ENCODE measurements at places on chromosomes 2 and 18. TPM values are rescaled to one million over a fixed set of nuclear protein-coding genes. Genes with fewer than 3 reads are reported as not detected.

DNA sequence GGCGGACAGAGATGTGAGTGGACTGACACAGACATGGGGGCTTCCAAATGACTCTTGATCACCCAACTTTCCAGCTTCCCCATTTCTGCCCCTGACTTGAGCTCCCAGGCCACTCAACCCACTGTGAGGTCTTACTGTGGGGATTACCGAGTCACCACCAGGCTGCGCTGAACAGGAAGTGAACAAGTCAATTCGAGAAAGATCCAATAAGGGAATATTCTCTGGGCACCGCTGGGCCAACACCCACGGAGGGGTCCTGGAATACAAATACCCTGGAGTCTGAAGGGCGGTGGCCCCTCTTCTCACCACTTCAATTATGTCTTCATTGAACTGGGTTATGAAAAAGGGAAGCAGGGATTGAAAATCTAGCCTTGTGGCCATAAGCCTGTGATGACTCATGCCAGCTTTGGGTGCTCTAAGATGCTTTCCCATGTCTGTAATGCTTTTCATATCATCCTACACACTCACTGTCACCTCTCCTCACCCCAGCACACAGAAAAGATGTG lies 37.7 kb downstream of the BCL11A start:
- no peak overlapping the region for H3K4me3 ChIP-seq
- no peak overlapping the region for H3K27ac ChIP-seq
- no peaks in the 10 kb centered on the region for H3K27me3 ChIP-seq

GRCh38 chr18:52090005-52090404 lies 250.0 kb upstream of the DCC start:
- H3K4me3 ChIP-seq, result no peak overlapping the region
- DNase-seq, result no peak
- no peaks in the 10 kb centered on the region for H3K36me3 ChIP-seq
- no peaks in the 10 kb centered on the region for H3K27me3 ChIP-seq

GRCh38 chr18:23969664-23970063 lies 44.9 kb upstream of the TTC39C start:
- no peaks in the 10 kb centered on the region for H3K27me3 ChIP-seq
- H3K4me3 ChIP-seq, result no peak overlapping the region
- H3K36me3 ChIP-seq, result no peaks in the 10 kb centered on the region
- H3K4me1 ChIP-seq, result no peaks in the 10 kb centered on the region
- no peak overlapping the region for H3K27ac ChIP-seq
- DNase-seq, result no peak

DNA sequence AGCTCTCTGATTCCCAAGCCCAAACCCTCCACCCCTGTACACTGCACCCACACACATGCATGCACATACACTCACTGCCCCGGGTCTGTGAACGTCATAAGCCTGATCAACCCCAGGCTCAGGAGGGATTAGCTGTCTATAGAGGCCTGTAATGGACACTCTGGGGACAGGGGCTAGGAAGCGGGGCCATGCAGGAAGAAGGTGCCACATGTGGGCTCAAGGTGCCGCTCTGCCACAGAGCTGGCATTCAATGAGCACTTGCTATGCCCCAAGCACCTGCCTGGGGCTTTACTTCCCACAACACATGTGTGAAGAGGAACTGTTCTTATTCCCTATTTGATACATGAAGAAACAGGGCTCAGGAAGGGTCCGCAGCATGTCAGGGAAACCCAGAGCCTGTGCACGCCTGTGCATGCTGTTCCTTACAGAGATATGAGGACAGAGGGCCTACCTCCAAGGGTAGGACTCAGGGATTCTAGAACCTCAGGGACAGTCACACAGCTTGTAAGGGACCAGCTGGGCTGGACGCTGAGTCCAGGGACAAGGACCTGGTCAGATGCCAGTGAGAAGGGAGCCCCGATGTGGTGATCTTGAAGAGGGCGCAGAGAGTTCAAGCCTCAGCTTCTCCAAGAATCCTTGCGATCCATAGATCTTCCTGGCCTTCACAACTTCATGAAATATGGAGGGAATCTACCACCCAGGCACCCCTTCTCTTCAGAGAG lies 5.0 kb downstream of the BIN1 start:
- H3K36me3 ChIP-seq, result no peaks in the 10 kb centered on the region
- H3K27ac ChIP-seq, result no peak overlapping the region
- no peaks in the 10 kb centered on the region for H3K4me1 ChIP-seq
- no peak overlapping the region for H3K4me3 ChIP-seq
- DNase-seq, result no peak
- no peaks in the 10 kb centered on the region for H3K27me3 ChIP-seq

- peaks cover 54% of the 10 kb centered on the region for H3K4me1 ChIP-seq
- H3K36me3 ChIP-seq, result no peaks in the 10 kb centered on the region
- no peak for DNase-seq
- H3K4me3 ChIP-seq, result no peak overlapping the region
These were observed 154.6 kb downstream of the WDSUB1 start for GRCh38 chr2:159131914-159132281.

GCKR gene
- not detected for total RNA-seq

SERPINB3 gene
- total RNA-seq, result not detected
